NCI-H226 (cell line): ENCODE measurements at places on chromosomes 12 and 14.

DNA sequence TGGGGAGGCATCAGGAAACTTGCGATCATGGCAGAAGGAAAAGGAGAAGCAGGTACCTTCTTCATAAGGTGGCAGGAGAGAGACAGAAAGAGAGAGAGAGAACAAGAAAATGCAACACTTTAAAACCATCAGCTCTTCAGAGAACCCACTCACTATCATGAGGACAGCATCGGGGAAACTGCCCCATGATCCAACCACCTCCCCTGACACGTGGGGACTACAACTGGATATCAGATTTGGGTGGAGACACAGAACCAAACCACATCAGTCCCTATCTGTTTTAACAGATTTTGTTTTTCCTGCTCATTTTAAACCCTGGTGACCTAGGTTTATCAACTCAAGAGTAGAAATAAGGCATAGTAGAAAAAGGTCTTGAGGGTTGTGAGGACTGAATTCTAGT lies 210.1 kb upstream of the PLXNC1 start:
- no peak for DNase-seq

DNA sequence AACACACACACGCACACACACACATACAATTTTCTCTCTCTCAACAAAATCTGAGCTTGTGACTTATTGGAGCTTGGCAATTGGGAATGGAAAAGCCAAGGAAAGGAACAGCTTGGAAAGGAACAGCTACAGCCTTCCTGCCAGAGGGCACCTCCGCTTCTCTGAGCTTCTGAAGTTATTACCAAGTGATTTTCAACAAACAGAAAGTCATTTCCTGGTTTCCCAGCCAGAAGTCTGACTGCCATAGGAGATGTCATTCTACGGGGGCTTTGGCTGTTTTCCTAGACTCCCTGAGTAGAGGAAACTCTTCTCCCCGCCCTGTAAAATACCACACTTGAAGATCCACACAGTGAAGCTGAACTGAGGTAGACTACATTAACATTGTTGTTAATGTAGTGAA lies 198.3 kb downstream of the CFAP54 start:
- DNase-seq, result no peak

DNA sequence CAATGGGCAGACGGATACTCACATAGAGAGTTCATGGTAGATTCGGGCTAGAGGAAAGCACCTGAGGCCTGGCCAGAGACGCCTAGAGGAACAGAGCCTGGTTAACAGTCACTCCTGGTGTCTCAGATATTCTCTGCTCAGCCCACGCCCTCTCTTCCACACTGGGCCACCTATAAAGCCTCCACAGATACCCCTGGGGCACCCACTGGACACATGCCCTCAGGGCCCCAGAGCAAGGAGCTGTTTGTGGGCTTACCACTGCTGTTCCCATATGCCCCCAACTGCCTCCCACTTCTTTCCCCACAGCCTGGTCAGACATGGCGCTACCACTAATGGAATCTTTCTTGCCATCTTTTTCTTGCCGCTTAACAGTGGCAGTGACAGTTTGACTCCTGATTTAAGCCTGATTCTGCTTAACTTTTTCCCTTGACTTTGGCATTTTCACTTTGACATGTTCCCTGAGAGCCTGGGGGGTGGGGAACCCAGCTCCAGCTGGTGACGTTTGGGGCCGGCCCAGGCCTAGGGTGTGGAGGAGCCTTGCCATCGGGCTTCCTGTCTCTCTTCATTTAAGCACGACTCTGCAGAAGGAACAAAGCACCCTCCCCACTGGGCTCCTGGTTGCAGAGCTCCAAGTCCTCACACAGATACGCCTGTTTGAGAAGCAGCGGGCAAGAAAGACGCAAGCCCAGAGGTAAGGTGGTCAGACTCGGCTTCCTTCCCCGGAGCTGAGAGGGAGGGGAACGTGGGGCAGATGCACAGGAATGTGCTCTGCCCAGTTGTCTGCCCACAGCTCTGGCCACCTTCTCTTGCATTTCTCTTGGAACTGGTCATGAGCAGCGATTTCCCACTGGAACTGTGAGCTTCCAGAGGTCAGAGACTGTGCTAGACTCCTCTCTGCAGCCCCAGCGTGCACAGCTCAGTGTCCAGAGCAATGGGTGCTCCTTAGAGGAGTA lies at the start of gene CD4:
CD4 (plus strand) TSS at position 557 of the 953 bp plus-strand sequence. CDS start 10,611 bp downstream, outside the sequence.
- no peak for DNase-seq

DNA sequence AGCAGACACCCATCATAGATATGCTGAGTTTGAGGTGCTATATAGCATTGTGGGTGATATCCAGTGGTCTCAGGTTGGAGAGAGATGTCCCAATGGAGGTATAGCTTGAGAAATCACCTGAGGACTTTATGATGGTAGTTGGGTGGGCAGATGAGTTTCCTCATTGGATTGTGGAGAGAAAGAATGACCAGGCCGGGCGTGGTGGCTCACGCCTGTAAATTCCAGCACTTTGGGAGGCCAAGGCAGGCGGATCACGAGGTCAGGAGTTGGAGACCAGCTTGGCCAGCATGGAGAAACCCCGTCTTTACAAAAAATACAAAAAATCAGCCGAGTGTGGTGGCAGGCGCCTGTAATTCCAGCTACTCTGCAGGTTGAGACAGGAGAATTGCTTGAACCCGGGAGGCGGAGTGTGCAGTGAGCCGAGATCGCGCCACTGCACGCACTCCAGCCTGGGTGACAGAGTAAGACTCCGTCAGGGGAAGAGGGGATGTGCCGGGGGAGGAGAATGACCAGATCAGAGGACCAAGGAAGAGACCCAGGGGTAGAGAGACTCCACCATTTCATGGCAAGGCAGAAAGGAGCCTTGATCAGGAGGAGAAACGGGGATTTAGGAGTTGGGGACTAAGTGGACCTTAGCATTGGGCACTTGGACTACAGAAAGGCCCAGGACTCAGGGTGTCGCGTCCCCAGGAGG lies 757 bp upstream of the PCK2 start:
- DNase-seq, result no peak

DNA sequence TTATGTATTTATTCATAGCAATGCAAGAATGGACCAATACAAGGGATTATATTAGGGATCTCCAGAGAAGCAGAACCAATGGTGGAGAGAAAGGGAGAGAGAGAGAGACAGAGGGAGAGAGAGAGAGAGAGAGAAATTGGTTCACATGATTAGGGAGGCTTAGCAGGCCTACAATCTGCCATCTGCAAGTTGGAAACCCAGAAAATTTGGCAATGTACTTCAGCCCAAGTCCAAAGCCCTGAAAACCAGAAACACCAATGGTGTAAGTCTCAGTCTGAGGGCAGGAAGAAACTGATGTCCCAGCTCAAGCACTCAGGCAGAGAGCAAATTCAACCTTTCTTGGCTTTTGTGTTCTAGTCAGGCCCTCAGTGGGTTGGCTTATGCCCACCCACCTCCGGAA lies 48.7 kb upstream of the CMKLR1 start:
- no peak for DNase-seq

- DNase-seq, result no peak
Measured at GRCh38 chr12:47977772-47978597, 14.6 kb downstream of the TMEM106C start.
